Kasumi-1 (cell line): ENCODE measurements at places on chromosomes 16 and 17.

- DNase-seq: no peak
Observed at GRCh38 chr17:13393841-13394710, 207.7 kb downstream of the HS3ST3A1 start.

DNA sequence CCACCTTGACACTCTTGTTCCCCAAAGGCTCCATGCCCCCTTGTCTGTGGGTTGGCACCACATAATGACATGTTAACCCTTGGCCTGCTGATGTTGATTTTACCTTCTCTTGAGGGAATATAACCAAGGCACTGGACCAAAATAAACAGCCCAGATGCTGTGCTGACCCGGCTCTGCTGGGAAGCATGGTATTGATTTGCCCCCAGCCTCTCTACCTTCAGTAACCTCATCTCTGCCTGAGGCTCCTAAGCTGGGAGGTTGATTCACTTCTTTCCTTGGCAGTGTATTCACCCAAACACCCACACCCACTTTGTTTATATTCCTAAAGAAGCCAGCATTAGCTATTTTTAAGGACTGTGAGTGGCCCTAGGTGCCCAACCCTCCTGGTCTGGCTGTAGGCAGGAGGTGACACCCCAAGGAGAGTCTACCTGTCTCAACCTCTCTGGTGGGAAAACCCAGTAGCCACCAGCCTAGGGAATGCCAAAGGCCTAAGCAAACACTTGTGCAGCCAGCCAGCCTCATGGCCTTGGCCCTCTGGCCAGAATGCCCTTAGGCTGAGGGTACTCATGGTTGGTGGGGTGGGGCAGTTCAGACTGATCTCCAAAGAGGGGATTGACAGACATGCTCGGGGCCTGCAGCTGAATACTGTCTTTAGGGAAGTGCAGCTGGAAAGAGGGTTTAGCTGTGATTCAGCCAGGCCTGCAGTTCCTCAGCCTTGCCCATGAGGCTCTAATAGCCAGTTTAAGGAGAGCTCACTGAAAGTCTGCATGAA lies 42.7 kb downstream of the GNAO1 start:
- no peak for DNase-seq

DNA sequence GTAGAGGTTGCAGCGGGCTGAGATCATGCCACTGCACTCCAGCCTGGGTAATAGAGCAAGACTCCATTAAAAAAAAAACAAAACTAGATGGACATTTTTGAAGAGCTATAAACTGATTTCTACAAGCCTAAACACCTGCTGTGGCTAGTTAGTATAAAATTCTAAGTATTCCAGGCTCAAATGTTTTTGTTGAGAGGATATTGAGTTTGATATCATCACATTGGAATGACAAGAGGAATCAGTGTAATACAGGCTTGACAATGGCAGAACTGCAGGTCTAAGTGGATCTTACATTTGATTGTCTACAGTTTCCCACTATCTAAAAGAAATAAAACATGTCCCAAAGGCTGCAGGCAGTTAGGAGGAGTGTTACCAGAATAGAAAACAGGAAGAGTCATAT lies 23.9 kb upstream of the DLX3 start:
- DNase-seq: no peak

DNA sequence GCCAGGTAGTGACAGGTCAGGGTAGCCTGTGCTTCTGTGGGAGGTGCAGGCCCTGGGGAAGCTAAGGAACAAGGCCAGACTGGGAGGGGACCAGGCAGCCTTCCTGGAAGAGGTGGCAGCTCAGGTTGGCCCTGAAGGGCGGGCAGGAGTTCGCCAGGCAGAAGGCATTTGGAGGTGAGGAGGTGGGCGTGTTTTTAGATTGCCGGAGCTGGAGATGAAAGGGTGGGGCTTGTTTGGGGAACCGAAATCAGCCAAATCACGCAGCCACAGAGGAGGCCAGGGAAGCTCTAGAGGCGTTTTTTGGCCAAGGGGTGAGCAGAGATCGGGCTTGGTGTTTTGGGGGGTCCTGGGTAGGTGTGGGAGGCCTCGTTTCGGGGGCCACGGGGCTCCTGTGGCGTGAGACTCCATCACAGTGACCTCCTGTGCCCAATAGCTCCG lies 7.6 kb downstream of the ADCY7 start:
- DNase-seq: no peak

DNA sequence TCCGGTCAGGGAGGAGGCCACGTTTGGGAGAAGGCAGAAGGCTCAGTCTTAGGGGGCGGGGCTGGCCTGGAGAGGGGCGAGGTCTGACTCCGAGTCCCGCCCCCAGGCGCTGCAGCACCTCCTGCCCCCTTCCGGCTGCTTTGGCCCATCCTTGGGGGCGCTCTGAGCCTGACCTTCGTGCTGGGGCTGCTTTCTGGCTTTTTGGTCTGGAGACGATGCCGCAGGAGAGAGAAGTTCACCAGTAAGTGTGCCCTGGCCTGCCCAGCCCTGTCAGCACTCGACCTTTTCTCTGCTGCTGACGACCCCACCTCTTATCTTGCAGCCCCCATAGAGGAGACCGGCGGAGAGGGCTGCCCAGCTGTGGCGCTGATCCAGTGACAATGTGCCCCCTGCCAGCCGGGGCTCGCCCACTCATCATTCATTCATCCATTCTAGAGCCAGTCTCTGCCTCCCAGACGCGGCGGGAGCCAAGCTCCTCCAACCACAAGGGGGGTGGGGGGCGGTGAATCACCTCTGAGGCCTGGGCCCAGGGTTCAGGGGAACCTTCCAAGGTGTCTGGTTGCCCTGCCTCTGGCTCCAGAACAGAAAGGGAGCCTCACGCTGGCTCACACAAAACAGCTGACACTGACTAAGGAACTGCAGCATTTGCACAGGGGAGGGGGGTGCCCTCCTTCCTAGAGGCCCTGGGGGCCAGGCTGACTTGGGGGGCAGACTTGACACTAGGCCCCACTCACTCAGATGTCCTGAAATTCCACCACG lies 1.5 kb downstream of the TNFRSF12A start:
- peak; percentile 43 for DNase-seq

DNA sequence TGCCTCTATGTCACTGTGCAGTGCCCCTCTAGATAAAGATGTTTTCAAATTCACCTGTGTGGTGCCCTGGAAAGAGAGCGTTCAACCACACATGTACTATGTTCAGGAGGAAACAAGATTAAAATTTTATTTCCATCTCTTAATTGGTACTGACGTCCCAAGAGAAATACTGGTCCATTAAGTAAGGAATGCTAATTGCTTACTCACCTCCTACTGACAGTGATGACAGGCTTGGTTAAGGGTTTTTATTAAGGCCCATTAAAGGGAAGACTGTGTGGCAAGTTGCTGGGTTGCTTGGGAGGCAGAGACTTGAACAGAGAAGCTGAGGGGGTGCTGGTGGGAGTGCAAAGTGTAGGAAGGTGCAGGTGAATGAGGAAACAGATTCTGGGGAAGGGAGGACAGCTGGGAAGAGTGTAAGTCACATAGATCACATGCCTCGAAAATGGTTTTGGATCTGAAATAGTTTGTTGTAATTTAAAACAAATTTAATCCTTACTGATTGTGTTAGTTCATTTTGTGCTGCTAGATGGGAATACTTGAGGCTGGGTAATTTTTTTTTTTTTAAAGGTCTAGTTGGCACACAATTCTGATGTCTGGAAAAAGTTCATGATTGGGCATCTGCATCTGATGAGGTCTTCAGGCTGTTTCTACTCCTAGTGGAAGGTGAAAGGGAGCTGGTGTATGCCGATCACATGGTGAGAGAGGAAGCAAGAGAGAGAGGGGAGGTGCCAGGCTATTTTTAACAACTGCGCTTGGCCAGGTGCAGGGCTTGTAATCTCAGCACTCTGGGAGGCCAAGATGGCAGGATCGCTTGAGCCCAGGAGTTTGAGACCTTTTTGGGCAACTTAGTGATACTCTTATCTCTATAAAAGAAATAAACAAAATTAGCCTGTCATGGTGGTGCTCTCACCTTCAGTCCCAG lies 140.5 kb downstream of the CACNG3 start:
- no peak for DNase-seq

DNA sequence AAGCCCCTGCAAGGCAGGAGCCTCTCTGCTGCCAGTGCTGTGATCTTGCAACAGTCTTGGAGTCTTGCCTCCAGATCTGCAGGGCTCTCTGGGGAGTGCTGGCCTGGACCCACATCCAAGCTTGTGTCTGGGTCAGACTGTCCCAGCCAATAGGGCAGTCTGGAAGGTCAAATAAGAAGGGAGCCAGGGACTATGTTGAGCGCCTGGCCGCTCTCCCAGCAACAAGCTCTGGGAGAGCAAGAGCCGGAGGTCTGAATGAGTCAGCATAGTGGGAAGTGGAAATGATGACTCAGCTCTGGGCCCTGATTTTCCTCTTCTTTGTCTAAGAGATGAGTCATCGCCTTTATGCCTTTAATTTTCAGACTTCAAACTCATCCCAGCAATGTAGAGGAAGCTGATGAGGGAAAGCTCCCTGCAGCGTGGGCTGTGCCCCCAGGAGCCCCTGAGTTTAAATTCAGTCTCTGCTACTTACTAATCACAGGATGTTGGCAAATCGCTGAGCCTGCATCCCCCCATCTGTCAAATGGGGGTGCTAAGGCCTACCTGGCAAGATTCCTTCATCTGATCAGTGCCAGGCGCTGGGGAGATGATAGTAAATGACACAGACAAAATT lies 43.6 kb upstream of the HAPSTR1 start:
- DNase-seq: peak; percentile 74

- no peak for DNase-seq
Observed at GRCh38 chr16:55613613-55614335, 42.0 kb upstream of the SLC6A2 start.

GRCh38 chr17:77782201-77782600 lies 176.3 kb upstream of the TNRC6C start:
- no peak for DNase-seq

- DNase-seq: no peak
Observed at GRCh38 chr16:27171584-27171983, 31.7 kb upstream of the KDM8 start.

DNA sequence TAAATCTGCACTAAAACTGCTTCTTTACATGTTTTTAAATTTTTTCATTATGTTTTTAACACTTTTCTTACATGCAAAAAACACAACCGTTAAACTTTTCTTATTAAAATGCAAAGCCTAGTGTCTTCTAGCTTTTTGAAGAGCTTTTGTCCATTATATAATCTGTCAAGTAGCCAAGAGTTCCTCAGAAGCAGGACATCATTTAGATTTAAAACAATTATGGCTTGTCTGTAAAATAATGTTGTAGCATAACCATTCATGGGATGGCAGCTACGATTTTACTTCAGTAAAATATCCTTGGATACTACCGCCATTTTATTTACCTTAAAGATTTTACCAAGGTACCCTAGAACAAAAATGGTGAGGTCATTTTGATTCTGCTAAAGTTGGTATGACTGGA lies 2.8 kb downstream of the OMG start:
- no peak for DNase-seq

DNA sequence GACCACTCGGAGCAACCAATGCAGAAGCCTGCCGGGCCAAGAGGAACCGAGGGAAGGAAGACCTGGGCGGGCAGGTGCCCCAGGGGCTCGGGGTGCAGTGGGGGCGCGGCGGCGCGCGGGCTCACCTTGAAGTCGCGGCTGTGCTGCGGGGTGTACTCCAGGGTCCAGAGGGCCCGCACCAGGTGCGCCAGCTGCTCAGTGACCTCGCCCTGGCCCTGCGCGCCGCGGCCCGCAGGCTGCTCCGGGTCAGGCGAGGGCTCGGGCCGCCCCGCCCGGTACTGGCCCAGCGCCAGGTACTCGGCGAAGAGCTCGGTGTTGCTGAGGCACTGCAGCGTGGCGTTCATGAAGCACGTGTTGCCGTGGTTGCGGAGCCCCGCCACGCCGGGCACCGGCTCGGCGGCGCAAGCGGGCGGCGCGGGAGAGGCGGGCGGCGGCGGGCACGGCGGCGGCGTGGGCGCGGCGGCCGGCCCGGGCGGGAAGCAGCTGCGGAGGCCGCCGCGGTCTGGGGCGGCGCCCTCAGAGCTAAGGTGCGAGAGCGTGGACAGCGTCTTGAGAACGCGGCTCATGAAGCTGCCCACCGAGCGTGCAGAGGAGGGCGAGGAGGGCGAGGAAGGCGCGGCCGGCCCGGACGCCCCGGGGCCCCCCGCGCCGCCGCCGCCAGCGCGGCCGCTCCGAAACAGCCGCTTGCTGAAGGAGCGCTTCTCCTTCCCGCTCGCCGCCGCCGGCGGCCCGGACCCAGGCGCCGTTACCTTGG lies 562 bp downstream of the USP31 start:
- DNase-seq: no peak

DNA sequence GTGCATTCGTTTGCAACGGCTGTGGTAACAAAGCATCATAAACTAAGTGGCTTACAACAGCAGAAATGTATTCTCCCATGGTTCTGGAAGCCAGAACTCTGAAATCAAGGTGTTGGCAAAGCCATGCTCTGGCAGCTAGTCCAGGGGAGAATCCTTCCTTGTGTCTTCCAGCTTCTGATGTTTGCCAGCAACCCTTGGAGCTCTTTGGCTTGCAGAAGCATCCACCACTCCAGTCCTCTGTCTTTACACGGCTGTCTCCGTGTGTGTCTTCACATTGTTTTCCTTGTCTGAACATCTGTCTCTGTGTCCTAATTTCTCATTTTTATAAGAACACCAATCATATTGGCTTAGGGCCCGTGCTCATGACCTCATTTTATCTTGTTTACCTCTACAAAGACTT lies 265.3 kb upstream of the HSBP1 start:
- no peak for DNase-seq

DNA sequence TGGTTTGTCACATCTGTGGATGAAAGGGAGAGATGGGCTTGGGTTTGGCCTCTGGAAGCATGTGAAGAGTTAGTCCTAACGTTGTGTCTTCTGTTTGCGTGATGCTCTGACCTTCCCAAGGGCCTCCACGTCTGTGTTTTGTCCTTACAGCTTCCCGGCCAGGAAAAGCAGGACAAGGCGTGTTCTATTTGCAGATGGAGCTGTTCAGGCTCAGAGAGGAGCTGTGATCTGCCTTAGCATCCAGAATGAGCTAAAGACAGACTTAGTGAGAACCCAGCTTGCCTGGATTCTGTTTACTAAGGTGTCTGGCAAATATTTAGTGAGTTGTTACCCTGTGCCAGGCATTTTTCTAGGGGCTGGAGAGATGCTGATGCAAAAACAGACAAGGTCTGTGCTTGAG lies 282.1 kb downstream of the CBLN1 start:
- no peak for DNase-seq

DNA sequence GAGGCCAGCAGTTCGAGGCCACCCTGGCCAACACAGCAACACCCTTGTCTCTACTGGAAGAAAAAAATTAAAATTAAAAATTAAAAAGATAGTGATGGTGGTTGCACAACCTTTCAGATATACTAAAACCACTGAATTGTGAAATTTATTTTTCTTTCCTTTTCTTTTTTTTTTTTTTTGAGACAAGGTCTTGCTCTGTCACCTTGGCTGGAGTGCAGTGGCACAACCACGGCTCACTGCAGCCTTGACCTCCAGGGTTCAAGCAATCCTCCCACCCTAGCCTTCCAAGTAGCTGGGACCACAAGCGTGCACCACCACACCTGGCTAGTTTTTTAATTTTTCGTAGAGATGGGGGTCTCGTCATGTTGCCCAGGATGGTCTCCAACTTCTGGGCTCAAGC lies 254.4 kb downstream of the SLC39A11 start:
- no peak for DNase-seq

GRCh38 chr17:34252444-34253138 lies 2.5 kb upstream of the CCL2 start:
- DNase-seq: no peak
